Thyroid gland (tissue), 4 donors: ENCODE measurements at places on chromosomes 6 and 20.
A peak's percentile ranks its signal among the peaks of the same experiment; 100 is the strongest.

- H3K36me3 ChIP-seq: no peaks in the 10 kb centered on the region
- no peaks in the 10 kb centered on the region for H3K27me3 ChIP-seq
- no peaks in the 10 kb centered on the region for H3K4me1 ChIP-seq
- H3K27ac ChIP-seq: no peak overlapping the region
- H3K4me3 ChIP-seq: no peak overlapping the region
- no peak for DNase-seq
Measured at GRCh38 chr20:54822386-54822785, 347.0 kb downstream of the DOK5 start.

GRCh38 chr6:38552121-38552520, 87.6 kb downstream of the BTBD9 start:
- no peaks in the 10 kb centered on the region for H3K4me1 ChIP-seq
- no peaks in the 10 kb centered on the region for H3K36me3 ChIP-seq
- no peak for DNase-seq
- no peak overlapping the region for H3K4me3 ChIP-seq
- no peaks in the 10 kb centered on the region for H3K27me3 ChIP-seq
- no peak overlapping the region for H3K27ac ChIP-seq

DNA sequence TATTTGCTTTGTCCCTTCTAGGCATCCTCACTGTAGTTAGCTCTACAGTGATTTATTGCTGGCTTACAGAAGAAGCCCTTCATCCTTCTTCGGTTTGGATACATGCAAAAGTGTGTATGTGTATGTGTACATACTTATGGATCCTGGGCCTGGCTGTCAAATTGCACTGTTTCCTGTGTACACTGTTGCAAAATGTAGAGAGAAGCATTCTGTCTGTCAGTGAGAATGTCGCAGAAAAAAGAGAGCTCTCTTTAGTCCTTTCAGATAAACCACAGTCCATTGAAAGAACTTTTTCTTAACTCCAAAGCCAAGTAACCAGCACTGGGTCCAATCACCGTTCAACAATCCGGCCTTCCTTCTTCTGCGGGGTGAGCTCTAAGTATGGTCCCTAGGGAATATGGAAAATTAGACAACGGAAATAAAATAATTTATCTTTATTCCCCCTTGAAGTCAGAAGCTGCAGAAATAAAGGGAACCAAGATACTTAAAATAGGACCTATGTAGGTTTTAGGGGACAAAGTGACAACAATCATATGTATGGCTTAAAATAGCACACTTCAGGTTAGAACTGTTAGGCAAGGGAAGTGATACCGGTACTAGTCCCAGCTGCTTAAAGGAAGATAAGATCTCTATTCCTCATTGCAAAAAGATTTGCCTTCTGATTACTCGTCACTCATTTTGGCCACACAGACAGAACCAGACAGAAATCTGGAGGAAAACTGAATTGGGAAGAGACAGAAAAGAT, 107.0 kb downstream of the CD83 start:
- H3K36me3 ChIP-seq: no peaks in the 10 kb centered on the region
- peaks cover 3% of the 10 kb centered on the region for H3K4me1 ChIP-seq
- no peak for DNase-seq

DNA sequence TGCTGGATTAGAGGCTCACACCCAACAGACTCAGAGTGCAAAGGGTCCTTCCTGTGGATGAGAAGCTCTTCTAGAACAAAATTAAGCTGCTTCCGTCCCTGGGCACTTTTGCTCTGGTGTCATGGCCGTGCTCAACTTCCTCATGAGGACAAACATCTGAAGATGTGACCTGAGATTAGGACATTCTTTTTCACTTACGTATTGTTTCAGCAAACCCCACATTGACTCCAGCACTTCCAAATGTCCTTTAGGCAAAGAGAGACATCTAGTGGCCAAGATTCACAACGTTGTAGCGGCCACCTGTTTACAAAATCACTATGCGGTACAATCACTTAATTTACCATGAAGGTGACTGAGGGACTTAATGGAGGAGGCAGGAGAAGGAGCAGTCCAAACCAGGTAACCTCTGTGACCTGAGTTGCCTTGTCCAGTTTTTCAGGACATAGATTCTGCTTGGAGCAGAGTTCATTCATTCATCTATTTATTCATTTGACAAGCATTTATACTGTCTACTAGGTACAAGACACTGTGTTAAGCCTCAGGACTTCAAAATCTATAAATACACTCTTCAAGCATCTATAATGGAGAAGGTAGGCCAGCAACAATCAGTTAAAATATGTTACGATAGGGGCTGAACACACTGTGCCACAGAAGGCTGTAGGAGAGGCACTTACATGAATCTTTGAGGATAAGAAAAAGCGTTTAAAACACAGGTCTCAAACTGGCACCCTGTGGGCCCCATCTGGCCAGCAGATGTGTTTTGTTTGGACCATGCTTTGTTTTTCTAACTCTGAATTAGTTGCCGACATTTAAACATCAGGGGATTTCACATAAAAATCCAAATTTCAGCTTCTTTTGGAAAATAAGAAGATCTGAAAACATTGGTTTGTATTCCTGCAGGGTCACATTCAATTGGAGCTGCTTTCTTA, 5.6 kb upstream of the ADGRF1 start:
- no peak overlapping the region for H3K4me3 ChIP-seq
- H3K27ac ChIP-seq: no peak overlapping the region
- DNase-seq: peak; percentile 53
- H3K4me1 ChIP-seq: peaks cover 24% of the 10 kb centered on the region
- no peaks in the 10 kb centered on the region for H3K36me3 ChIP-seq

DNA sequence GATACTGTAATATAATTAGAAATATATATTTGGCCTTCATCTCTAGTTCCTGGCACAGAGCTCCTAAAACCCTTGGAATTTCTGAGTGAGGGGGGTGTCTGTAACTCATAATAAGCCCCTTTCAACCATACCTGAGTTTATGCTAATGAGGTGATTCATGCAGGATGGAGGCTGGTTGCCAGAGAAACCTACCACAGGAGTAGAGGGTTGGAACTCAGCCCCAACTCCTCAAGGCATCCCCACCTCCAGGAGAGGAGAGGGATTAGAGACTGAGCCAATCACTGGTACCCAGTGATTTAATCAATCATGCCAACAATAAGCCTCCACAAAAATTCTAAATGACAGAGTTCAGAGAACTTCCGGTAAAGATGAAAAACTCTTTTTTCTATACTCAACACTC, 17.5 kb downstream of the UQCC1 start:
- H3K4me3 ChIP-seq: no peak overlapping the region
- no peaks in the 10 kb centered on the region for H3K36me3 ChIP-seq
- no peak overlapping the region for H3K27ac ChIP-seq
- DNase-seq: no peak
- H3K27me3 ChIP-seq: no peaks in the 10 kb centered on the region

DNA sequence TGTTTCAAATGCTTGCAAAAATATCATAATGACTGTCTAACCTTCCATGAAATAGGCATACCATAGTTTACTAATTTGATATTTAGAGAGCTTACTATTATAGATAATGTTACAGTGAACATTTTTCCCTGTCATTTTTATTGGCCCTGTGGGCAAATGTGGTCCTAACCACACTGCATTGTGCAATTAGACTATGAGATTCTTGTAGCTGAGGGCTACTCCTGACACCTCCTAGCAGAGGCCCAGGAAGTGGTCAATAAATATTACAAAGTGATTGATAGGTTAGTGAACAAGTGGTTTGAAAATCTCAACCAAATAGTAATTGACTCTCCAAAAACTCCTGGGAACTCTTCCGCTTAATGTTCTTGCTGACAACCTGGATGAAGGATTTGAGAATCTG, 160.5 kb upstream of the KCNG1 start:
- no peaks in the 10 kb centered on the region for H3K27me3 ChIP-seq
- H3K36me3 ChIP-seq: no peaks in the 10 kb centered on the region
- no peak overlapping the region for H3K27ac ChIP-seq
- no peaks in the 10 kb centered on the region for H3K4me1 ChIP-seq
- DNase-seq: no peak

DNA sequence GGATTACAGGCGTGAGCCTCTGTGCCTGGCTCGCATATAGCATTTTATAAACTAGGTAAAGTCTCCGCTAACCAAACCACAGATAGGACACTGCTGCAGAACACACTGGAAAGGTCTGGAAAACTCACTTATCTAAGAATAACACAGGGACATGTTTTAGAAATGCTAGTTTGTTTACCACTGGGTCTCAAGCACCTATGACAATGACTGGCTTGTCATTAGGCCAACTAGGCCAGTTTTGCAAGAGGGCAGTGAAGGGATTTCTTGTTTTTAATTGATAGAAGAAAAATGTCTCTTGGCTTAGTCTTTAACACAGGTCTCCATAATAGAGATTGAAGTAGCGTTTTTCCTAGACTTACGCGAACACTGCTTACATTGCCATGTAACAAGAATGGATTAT, 201.4 kb downstream of the TMEM242 start:
- H3K36me3 ChIP-seq: no peaks in the 10 kb centered on the region
- no peaks in the 10 kb centered on the region for H3K27me3 ChIP-seq
- H3K4me3 ChIP-seq: no peak overlapping the region
- H3K4me1 ChIP-seq: no peaks in the 10 kb centered on the region
- DNase-seq: peak; percentile 19

DNA sequence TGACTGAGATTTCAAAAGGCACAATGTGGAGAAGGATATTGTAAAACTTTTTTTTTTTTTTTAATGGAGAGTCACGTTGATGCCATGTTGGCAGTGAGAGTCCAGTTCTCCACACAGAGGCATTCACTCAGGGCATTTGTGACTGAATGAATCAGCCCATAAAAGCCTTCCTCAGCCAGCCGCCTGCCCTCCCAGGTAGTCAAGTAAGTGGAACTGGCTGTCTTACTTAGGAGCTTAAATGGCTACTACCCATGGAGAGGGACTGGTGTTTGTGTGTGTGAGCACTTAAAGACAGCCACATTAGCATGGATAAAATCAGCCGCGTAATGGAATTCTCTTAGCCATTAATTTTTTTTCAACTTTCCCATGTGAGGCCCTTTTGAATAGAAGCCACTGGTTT, 12.6 kb downstream of the AAR2 start:
- H3K4me3 ChIP-seq: no peak overlapping the region
- peaks cover 53% of the 10 kb centered on the region for H3K36me3 ChIP-seq
- DNase-seq: no peak

GRCh38 chr6:24052590-24052961, 73.4 kb upstream of the NRSN1 start:
- H3K4me1 ChIP-seq: no peaks in the 10 kb centered on the region
- no peak overlapping the region for H3K4me3 ChIP-seq
- no peaks in the 10 kb centered on the region for H3K36me3 ChIP-seq
- DNase-seq: no peak
- H3K27ac ChIP-seq: no peak overlapping the region
- H3K27me3 ChIP-seq: no peaks in the 10 kb centered on the region

DNA sequence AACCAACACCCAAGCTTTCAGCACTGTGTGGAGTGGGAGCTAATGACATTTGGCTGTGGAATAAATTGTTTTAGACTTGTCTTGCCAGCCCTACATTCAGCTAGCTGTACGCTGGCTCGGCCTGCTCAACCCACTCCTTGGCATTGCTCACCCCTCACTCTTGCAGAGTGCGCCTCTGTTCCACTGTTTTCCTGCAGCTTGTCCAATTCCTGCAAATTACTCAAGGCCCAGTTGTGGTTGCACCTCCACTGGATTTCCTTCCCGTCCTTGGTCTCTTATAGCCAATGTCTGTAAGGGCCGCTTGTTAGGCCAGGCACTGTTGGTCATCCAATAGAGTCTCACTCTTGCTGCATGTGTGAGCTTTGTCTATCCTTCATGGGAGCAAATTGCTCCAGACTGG, 289.2 kb upstream of the RNF24 start:
- no peaks in the 10 kb centered on the region for H3K36me3 ChIP-seq
- no peak overlapping the region for H3K4me3 ChIP-seq
- no peaks in the 10 kb centered on the region for H3K4me1 ChIP-seq
- no peak overlapping the region for H3K27ac ChIP-seq

DNA sequence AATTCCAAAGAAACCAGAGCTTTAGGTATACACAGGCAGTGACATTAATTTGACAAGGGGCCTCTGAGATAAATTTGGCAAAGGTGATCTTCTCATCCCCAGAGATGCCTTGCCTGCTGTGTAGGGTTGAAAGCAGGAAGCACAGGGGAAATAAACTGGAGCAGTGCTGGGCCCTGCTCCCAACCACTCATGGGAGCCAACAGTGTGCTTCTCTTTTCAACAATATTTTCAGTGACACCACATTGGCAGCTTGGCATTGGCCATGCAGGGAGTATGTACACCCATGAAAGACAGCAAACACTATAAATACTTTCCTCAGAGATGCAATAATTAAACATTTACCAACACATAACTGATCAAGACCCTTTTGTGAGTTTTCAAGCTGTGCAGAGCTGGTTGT, 90.7 kb upstream of the F13A1 start:
- no peaks in the 10 kb centered on the region for H3K27me3 ChIP-seq
- DNase-seq: no peak
- no peaks in the 10 kb centered on the region for H3K4me1 ChIP-seq
- H3K27ac ChIP-seq: no peak overlapping the region
- H3K36me3 ChIP-seq: no peaks in the 10 kb centered on the region

- no peaks in the 10 kb centered on the region for H3K36me3 ChIP-seq
- no peaks in the 10 kb centered on the region for H3K27me3 ChIP-seq
- no peaks in the 10 kb centered on the region for H3K4me1 ChIP-seq
- DNase-seq: no peak
Measured at GRCh38 chr20:18717062-18717461, 96.5 kb upstream of the SCP2D1 start.

- no peaks in the 10 kb centered on the region for H3K27me3 ChIP-seq
- H3K27ac ChIP-seq: peak within 1 kb of the TSS; percentile 97
- H3K4me1 ChIP-seq: peaks cover 19% of the 10 kb centered on the region
- peak; percentile 93 for DNase-seq
Measured at GRCh38 chr6:291697-292505, at the start of gene DUSP22. Gene DUSP22, plus strand, starts transcription at chr6:292487. Its CDS starts 53 bp downstream, at chr6:292540.

GRCh38 chr20:5833309-5833941, 83.2 kb downstream of the SHLD1 start:
- DNase-seq: no peak
- no peak overlapping the region for H3K27ac ChIP-seq
- H3K27me3 ChIP-seq: no peaks in the 10 kb centered on the region
- no peaks in the 10 kb centered on the region for H3K36me3 ChIP-seq

GRCh38 chr6:87791982-87792381, 89.9 kb upstream of the AKIRIN2 start:
- no peak for DNase-seq
- H3K27ac ChIP-seq: no peak overlapping the region
- no peaks in the 10 kb centered on the region for H3K27me3 ChIP-seq
- H3K36me3 ChIP-seq: no peaks in the 10 kb centered on the region
- H3K4me1 ChIP-seq: peaks cover 13% of the 10 kb centered on the region

DNA sequence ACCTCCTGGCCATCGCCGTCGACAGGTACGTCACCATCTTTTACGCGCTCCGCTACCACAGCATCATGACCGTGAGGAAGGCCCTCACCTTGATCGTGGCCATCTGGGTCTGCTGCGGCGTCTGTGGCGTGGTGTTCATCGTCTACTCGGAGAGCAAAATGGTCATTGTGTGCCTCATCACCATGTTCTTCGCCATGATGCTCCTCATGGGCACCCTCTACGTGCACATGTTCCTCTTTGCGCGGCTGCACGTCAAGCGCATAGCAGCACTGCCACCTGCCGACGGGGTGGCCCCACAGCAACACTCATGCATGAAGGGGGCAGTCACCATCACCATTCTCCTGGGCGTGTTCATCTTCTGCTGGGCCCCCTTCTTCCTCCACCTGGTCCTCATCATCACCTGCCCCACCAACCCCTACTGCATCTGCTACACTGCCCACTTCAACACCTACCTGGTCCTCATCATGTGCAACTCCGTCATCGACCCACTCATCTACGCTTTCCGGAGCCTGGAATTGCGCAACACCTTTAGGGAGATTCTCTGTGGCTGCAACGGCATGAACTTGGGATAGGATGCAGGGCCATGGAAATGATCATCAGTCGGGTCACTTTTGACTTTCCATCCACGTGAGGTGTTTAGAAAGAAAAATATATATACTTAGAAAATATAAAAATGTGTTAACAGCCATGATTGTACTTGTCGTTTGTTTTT, 868 bp downstream of the MC3R start:
- no peaks in the 10 kb centered on the region for H3K27me3 ChIP-seq
- H3K27ac ChIP-seq: no peak overlapping the region
- peak; percentile 3 for DNase-seq
- H3K4me1 ChIP-seq: no peaks in the 10 kb centered on the region
- no peak overlapping the region for H3K4me3 ChIP-seq
